ENCODE measurements at places on chromosomes 6 and 20.

GRCh38 chr6:138499303-138500018 is at the start of gene NHSL1:
NHSL1 (minus strand) TSS chr6:138499494; CDS start chr6:138499290, 204 bp downstream.
- no peak for DNase-seq

DNA sequence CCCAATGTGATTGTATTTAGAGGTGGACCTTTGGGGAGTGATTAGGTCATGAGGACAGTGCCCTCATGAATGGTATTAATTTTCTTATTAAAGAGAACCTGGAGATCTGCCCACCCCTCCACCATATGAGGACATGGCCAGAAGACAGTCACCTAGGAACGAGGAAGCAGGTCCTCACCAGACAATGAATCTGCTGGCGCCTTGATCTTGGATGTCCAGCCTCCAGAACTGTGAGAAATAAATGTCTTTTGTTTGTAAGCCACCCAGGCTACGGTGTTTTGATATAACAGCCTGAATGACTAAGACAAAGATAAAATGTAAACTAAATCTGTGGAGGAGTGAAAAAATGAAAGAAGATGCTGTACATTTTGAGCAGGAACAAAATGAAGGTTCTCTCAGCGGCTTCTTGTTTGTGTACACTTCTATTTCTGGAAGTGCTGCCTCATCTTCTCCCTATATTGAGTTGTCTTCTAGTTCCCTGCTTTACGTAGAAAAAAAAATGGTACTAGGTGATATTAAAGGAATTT is 1.5 kb upstream of the IPCEF1 start:
- no peak for DNase-seq

- no peak for DNase-seq
Observed at GRCh38 chr6:81812401-81812800, 59.9 kb upstream of the TENT5A start.

GRCh38 chr20:53737396-53738038 is 143.9 kb upstream of the ZNF217 start:
- no peak for DNase-seq

GRCh38 chr20:56626367-56627121 is 2.6 kb upstream of the TFAP2C start:
- no peak for DNase-seq

DNA sequence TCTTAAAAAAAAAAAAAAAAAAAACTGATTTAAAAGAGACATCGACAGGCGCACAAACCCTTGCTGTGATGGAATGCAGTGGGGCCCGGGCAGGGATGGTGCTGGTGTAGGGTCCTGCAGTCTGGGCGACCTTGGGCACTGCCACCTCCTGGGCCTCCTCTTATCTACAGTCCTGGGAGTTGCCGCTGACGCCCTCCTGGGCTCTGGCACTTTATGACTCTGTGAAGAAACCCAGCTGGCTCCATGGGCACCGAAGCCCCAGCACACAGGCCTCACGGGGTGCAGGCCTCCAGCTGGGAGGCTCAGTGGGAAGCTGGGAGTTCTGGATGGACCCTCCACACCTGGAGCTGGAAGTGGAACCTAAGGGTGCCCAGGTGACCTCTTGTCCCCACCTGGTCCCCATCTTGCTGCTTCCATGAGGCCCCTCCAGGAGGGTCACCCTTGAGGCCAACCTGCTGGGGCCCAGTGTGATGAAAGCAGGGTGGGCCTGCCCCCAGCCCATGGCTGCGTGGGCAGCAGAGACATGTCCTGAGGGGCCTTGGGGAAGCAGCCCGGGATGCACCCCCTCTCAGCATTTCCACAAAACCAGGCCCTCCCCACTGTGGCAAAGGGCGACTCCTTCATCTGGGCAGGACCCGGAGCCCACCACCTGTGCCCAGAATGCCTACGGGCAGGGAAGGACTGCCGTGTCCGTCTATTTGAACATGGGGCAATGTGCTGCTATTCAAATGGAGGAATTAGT is 104.9 kb downstream of the ASXL1 start:
- DNase-seq, result no peak

GRCh38 chr6:154138793-154139192 is 99.8 kb downstream of the OPRM1 start:
- DNase-seq, result no peak

Measured in hippocampal formation (tissue), 2 donors.